ENCODE measurements at places on chromosomes 7 and 10.

GRCh38 chr10:113080925-113081229 is 130.8 kb downstream of the TCF7L2 start:
- no peak for DNase-seq

DNA sequence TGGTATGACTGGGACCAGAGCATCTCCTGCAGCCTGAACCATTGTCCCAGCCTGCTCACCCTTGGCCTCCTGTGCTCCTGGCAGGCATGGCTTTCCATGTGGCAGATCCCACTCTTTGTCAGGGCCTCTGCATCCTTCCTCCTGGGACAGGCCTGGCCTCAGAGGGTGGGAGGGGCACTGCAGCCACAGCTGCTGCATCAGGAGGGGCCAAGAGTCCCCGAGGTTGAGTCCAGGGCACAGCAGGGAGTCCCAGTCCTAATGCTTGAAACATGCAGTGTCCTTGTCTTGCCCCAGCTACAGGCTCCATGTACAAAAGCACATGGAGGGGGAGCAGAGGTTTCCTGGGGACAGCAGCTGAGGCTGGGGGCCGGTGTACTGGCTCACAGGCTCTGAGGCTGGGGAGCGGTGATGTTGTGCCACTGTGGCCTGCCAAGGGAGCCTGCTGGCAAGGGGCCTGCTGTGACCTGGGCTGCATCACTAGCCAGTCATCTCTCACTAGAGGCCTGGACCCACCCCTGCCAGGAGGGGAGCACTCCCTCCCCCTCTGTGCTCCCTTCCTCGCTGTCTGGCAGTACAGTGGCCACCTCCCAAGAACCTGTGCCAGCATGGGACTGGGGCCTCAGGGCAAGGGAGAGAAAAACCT is 144.8 kb downstream of the ZNF248 start:
- no peak for DNase-seq

DNA sequence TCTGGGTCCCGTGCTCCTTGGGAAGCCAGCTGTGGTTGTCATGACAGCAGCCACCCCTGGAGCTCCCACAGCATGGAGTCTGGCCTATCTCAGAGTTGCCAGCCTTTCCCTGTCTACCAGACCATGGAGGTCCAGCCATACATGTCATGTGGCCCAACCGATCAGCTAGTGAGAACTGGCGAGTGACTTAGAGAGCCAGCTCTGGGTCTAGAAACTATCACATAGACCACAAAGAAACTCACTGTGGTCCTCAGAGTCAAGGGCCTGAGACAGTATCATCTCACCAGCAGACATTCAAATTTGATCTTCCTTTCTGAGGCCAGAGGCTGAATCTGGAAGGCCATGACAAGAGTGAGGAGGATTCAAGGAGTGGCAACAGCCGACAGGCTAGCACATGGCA is 223.3 kb upstream of the GPR26 start:
- DNase-seq, result no peak

DNA sequence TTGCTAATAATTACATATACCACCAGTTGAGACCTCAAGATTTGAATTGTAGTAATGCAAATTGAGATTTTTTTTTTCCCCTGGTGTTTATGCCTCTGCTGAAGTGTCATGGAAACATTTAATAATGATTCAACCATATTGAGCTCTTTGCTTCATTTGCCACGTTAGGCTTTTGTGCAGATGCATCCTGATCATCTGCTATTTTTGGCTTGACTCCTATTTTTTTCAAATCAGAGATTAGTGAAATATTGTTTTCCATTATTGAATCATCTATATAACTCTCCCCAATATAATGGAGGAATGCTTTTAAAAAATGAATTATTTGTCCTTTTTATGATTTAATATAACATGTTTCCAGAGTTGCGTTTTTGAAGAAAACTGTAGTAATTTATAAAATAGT is 115.1 kb downstream of the SRI start:
- no peak for DNase-seq

DNA sequence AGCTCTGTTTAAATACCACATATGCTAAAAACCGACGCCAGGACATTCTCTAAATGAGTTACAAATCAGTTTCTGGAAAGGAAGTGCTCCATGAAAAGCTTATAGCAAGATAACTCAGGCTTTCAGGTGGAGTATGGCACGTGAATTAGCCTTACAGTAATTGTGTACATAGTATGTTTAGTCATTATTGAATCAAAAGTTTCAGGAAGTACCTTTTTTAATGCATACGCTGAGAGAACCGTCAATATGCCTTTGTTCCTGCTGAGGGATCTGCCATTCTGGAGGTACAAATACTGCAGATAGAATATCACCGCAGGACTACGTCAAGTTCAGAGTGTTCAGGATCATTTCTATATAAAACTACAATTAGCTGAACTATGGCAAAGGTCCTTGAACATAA is 45.7 kb downstream of the ANKMY2 start:
- no peak for DNase-seq

DNA sequence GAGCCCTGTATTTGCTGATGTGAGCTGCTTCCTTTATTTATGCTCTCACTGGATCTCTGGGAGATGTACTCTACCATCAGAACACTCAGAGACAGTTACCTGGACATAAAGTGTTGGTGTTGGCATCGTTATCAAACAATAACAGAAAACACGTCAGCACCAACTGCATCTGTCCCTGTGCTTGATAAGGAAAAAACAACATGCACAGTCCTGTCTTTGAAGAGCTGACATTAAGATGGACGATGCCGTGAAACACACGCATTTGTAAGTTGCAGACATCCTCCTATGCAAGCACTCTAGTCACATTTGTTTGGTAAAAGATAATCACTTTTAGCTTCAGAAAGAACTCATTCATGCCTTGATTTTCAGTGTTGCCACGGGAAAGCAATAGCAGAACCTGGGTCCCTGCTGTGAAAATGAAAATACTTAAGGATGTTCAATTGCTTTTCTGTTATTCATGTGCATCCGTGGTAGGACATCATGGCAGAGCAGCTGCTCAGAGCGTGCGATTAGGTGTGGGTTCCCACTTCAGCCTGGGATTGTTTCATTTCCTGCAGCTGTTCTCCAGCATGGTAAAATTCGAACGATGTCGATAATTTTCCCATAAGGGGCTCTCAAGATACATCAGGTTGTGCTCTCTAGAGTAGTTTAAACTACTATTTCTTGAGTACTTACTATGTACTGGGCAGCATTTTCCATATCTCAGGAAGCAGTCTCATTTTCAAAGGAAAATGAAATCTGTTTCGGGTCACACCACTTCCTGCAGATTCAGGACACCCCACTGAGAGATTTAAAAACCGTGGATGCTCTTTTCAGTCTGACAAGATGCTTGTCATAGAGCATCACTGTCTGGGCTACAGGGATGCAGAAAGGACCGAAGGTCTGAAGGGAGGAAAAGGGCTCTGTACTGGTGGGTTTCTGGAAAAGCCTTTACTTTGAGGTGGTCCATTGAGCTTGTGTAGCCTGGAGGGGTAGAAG is 248.7 kb downstream of the CAMK1D start:
- DNase-seq, result no peak

- no peak for DNase-seq
Observed at GRCh38 chr10:115957786-115958442, 315.1 kb downstream of the GFRA1 start.

DNA sequence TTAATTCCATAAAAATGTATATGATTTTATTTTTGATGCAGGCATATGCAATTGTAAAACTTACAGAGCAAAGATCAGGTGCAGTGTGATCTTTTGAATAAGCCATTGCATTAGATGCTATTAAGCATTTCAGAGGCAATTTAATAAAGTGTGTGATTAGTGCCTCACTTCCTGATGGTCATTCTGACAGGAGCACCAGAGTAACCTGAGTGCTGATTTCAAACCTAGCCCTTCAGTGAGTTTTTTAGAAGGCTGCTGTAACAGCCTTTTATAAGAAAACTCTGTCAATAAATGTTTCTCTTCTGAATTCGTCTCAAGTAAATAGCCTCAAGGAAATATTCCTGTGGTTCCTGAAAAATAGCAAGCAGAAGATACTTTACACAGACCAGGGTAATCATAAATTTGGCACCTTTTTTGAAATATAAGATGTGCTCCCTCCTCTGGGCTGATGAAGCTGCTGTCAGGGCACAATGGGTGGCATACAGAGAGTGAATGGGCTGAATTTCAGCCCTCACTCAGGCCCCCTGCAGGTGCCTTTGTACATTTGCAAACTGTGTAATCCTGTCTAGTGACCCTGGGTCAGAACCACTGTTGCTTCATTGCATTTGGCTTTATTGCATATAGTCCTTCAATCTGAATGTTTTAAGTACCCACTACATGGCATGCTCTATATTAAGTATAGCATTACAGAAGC is 193.7 kb upstream of the CSTF2T start:
- DNase-seq, result no peak
